Activated T-helper 2 cell treated with anti-CD3 and anti-CD28 coated beads, Interferon-gamma antibody, Interleukin-2, Interleukin-4, amounts not matched to agents 10 μg/mL and 5 μg/mL and 100 μg/mL, durations not matched to agents 14 hours and 24 hours and 36 hours (primary cell): ENCODE measurements at places on chromosomes 7 and 10.

DNA sequence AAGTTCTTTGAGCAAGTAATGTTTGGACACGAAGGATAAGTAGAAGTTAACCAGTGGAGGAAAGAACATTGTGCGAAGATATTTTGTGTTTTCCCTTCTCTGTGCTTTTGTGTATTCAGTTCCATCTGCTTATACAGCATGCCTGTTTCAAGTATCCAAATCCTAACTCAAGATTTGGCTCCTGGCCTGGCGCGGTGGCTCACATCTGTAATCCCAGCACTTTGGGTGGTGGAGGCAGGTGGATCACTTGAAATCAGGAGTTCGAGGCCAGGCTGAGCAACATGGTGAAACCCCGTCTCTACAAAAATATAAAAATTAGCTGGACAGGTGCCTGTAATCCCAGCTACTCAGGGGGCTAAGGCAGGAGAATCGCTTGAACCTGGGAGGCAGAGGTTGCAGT is 40.8 kb upstream of the TPST1 start:
- H3K27ac ChIP-seq: no peak overlapping the region
- peaks cover 5% of the 10 kb centered on the region for H3K36me3 ChIP-seq
- no peak overlapping the region for H3K4me3 ChIP-seq

DNA sequence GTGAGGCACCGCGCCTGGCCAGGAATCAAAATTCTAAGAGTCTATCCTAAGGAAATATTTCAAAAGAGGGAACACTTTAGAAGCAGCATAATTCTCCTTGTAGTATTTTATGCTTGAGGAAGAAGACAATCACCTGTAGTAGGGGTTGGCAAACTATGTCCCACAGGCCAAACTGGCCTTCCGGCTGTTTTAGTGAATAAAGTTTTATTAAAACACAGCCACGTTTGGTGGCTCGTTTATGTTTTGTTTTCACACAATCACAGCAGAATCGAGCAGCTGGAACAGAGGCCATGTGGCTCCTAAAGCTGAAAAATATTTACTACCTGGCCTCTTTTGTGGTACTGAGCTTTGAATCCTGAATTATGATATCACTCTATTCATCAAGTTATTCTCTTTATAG is 131.7 kb upstream of the TNS3 start:
- H3K36me3 ChIP-seq: no peaks in the 10 kb centered on the region
- no peaks in the 10 kb centered on the region for H3K4me1 ChIP-seq
- H3K4me3 ChIP-seq: no peak overlapping the region
- DNase-seq: no peak
- H3K27ac ChIP-seq: no peak overlapping the region

GRCh38 chr7:1735262-1735661 is 65.2 kb downstream of the ELFN1 start:
- no peaks in the 10 kb centered on the region for H3K36me3 ChIP-seq
- no peak overlapping the region for H3K4me3 ChIP-seq
- no peaks in the 10 kb centered on the region for H3K27me3 ChIP-seq

GRCh38 chr10:115525141-115525540 is 432.0 kb downstream of the ATRNL1 start:
- no peaks in the 10 kb centered on the region for H3K4me1 ChIP-seq
- no peaks in the 10 kb centered on the region for H3K27me3 ChIP-seq
- no peak overlapping the region for H3K27ac ChIP-seq
- H3K4me3 ChIP-seq: no peak overlapping the region
- no peak for DNase-seq
- no peaks in the 10 kb centered on the region for H3K36me3 ChIP-seq

- no peak overlapping the region for H3K4me3 ChIP-seq
- H3K36me3 ChIP-seq: no peaks in the 10 kb centered on the region
- H3K4me1 ChIP-seq: peaks cover 2% of the 10 kb centered on the region
- no peak overlapping the region for H3K27ac ChIP-seq
- no peaks in the 10 kb centered on the region for H3K27me3 ChIP-seq
Measured at GRCh38 chr10:51615764-51616298, 83.6 kb downstream of the CSTF2T start.

GRCh38 chr10:5502061-5502521 is 2.7 kb upstream of the CALML5 start:
- no peaks in the 10 kb centered on the region for H3K36me3 ChIP-seq
- H3K27me3 ChIP-seq: peaks cover 5% of the 10 kb centered on the region
- H3K4me1 ChIP-seq: no peaks in the 10 kb centered on the region
- no peak for DNase-seq
- no peak overlapping the region for H3K27ac ChIP-seq
- no peak overlapping the region for H3K4me3 ChIP-seq

GRCh38 chr7:92813390-92814024 is 22.9 kb downstream of the CDK6 start:
- H3K4me3 ChIP-seq: peak overlapping the region; percentile 64
- no peaks in the 10 kb centered on the region for H3K27me3 ChIP-seq
- peaks cover 72% of the 10 kb centered on the region for H3K4me1 ChIP-seq
- DNase-seq: no peak
- H3K36me3 ChIP-seq: peaks cover 69% of the 10 kb centered on the region

GRCh38 chr7:65798111-65799075 is 74.5 kb upstream of the VKORC1L1 start:
- H3K36me3 ChIP-seq: no peaks in the 10 kb centered on the region
- peaks cover 11% of the 10 kb centered on the region for H3K4me1 ChIP-seq
- H3K27ac ChIP-seq: peak overlapping the region; percentile 43
- no peak overlapping the region for H3K4me3 ChIP-seq
- no peaks in the 10 kb centered on the region for H3K27me3 ChIP-seq

DNA sequence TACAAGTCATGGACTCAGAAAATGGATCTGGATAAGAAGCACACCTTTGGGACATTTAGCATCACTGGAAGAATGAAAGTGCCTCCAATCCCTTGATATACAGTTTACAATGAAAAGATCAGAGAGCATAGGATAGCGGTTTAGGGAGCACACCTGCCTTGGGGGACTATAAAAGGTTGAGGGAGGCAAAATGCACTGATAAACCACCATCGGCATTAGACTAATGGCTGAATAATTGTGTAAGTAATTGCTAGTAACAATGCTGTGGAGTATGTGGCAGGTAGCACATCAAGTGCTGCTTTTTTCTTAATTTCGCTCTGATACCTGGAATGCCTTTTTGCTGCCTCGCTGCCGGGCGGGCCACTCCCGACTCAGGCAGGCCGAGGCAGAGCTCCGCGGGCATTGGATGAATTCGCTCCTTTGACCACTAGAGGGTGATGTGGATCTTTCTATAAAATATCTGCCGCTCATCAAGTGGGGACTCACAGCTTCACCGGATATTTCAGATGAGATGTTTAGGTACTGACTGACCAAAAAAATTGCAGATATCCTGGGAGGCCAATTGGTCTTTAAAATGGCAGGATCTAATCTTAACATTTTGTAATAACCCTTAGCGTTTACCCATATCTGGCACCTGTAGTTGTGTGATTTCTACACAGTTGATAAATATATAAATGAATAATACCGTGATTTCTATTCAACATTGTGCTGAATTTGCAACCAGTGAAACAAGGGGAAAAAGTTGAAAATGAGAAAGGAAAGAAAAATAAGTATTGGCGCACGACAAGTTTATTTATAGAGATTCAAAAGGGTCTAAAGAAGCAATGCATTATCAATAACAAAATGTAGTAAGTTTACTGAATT is 116.8 kb upstream of the PRSS1 start:
- no peak overlapping the region for H3K27ac ChIP-seq
- H3K27me3 ChIP-seq: peaks cover 16% of the 10 kb centered on the region
- H3K4me1 ChIP-seq: peaks cover 11% of the 10 kb centered on the region
- DNase-seq: peak; percentile 33
- no peak overlapping the region for H3K4me3 ChIP-seq

DNA sequence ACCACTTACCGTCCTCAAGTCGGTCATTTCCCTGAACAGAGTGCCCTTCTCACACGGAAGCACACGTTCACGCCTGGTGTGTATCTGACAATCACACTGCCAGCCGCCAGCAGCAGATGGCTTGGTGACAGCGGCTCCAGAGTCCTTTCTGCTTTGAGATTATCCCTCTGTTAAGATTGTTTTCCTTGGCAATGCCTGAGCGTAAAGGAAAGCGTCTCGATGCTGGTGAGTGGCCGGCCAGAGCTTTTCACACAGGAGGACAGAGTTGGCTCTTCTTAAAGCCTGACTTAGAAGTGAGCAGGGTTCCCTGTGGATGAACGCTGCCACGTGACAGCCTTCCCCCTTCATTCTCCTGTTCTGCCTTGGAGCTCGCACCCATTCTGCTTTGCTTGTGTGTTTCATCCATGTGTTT is 22.1 kb upstream of the PRKAR1B start:
- DNase-seq: no peak
- H3K27me3 ChIP-seq: no peaks in the 10 kb centered on the region

- no peaks in the 10 kb centered on the region for H3K36me3 ChIP-seq
- H3K4me3 ChIP-seq: no peak overlapping the region
- peaks cover 67% of the 10 kb centered on the region for H3K27me3 ChIP-seq
- DNase-seq: no peak
- H3K27ac ChIP-seq: no peak overlapping the region
Measured at GRCh38 chr10:61733358-61733940, 70.7 kb downstream of the CABCOCO1 start.

DNA sequence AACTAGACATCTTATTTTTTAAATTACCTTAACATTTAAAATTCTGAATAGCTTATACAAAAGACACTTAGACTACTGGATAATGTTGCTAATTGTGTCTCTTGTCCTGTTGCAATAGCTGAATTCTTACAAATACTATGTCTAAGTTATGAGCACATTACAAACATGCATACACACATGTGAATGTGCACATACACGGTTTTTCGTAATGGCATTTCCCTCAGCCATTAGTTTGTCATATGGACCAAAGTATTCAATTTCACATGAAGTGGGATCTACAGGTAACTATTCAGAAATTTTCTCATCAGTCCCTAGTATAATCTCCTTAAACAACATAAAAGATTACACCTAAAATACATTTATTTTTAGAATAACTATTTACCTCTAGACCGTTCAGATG is 178.6 kb upstream of the BET1 start:
- peaks cover 7% of the 10 kb centered on the region for H3K4me1 ChIP-seq
- H3K27ac ChIP-seq: no peak overlapping the region
- no peak for DNase-seq
- peaks cover 3% of the 10 kb centered on the region for H3K27me3 ChIP-seq
- no peak overlapping the region for H3K4me3 ChIP-seq

DNA sequence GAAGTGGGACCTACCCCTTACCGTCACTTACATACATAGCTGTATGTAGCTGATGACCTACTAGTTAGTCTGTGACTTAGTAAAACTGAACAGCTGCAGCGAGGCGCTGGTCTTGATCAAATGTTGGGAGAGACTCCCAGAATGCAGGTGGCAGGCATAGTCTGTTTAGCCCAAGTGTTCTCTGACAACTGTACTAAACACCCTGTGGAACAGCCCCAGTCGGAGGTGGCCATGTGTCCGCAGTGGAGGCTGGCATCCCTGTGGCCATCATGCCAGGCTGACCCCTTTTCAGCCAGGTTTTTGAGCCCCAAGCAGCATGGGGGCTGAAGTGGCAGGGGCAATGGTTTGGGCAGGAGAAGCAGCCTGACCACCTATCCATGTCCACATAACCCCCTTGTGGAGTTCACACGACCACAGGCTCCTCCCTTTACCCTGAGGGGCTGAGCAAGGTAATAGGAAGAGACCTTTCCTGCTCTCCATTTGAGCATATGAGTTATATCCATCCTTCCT is 7.2 kb downstream of the ADCY1 start:
- no peak overlapping the region for H3K27ac ChIP-seq
- H3K36me3 ChIP-seq: no peaks in the 10 kb centered on the region
- no peak overlapping the region for H3K4me3 ChIP-seq
- peaks cover 4% of the 10 kb centered on the region for H3K27me3 ChIP-seq
- H3K4me1 ChIP-seq: no peaks in the 10 kb centered on the region

DNA sequence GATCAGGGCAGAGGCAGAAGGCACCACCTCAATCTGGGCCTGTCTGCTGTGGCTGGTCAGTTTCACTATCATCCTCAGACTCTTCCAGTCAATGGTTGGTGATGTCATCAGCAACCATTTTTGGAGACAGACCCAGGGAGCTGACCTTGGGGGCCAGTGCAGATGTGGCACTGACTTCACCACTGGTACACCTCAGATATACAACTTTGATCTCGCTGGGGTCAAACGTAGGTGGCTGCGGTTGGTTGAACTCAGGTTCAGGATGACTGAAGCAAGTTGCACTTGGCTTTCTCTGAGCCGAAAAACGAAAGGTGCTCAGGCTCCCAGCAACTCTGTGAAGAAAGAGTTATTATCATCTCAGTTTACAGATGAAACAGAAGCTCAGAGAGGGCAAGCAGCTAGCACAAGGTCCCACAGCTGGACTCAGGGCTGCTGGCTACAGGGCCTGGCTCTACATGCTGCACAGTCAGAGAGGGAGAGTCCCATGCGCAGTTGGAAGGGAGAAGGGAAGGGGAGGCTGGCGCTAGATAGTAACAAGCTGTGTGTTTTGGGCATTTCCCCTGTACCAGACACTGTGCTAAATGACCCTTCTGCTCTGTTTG is 27.2 kb downstream of the ANKRD16 start:
- H3K27ac ChIP-seq: no peak overlapping the region
- H3K4me3 ChIP-seq: no peak overlapping the region
- DNase-seq: no peak
- H3K4me1 ChIP-seq: peaks cover 6% of the 10 kb centered on the region
- no peaks in the 10 kb centered on the region for H3K27me3 ChIP-seq

DNA sequence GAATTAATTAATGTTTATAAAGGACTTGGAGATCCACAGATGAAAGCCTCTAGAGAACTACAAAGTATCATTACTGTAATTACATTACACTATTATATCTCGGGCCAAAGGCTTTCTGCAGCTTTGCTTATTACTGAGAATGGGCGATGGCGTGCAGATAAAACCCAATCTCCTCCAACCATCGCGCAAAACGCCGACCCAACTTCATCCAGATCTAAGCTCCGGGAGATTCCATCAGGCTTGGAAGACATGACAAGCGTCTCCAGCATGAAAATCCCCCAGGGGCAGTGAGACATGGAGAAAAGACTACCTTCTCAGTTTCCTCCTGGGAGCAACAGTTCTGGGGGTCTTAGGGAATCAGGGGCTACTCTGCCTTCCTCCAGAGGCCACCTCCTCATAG is 42.2 kb upstream of the CUX1 start:
- no peaks in the 10 kb centered on the region for H3K4me1 ChIP-seq
- H3K27me3 ChIP-seq: no peaks in the 10 kb centered on the region
- H3K4me3 ChIP-seq: no peak overlapping the region
- H3K27ac ChIP-seq: no peak overlapping the region
